ENCODE measurements at places on chromosomes 6 and 20.

GRCh38 chr6:148840256-148840655 is 93.4 kb downstream of the UST start:
- no peak for DNase-seq

GRCh38 chr6:128025478-128025877 is 124.6 kb upstream of the THEMIS start:
- DNase-seq, result no peak

DNA sequence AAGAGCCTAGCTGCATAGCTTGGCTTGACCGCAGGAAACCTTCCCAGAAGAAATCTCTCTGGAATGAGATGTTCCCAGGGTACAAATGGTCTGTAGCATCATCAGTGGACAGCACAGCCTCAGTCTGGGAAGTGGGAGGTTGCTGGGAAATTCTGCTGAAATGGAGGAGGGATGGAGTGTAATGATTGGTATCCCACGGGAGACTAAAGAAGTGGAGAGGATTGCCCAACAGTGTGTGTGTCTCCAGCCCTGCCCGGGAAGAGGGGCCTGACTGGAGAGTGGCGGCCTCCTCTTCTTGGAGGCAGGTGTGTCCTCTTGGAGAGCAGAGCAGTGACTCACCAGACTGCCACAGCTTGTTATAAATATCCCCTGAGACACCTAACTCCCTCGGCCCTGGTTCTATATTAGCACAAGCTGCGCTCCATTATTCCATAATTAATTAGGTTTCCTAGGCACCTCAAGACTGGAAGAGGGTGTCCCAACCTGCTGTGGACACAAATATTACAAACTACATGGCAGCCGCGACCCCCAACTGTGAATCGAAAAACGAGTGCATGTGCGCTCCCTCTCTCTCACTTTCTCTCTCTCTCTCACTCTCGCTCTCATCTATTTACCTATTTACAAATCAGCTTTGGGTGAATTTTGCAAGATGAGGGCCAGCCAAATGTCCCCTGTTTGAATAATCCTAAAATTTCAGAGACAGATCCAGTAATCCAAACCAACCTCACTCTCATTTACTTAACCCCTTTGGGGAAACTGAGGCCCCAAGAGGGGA is 68.8 kb downstream of the FGD2 start:
- no peak for DNase-seq

DNA sequence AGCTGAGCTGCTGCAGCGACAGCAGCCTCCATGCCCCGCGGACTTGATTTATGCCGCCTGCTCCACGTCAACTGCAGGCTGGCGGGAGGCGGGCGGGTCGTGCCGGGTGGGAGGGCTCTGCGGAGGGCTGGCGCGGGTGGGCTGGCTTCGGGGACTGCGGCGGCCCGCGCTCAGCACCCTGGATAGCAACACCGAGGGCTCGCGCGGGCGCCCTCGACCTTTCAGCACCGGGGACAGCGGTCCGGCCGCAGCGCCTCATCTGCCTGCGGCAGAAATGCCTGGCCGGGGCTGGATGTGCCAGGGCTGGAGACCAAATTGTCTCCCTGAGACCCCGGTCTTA is 792 bp downstream of the SNAP25 start:
- peak; percentile 7 for DNase-seq

DNA sequence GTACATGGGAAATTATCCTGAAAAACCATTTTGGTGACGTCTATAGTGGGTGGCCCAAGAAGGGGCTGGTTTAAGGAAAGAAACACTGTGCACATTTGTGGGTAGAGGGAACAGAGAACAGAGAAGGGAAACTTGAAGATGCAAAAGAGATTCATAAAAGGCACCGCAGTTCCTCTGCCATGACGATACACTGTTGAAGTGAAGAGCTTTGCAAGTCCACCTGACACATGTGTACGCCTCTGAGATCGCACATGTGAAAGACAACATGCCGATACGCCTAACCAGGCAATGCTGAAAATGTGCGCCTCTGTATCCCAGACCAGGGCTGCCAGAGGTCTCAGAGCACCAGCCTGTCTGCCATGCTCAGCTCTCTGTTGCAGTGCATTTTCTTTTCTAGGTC is 180.9 kb downstream of the KIF16B start:
- no peak for DNase-seq

- no peak for DNase-seq
These were observed 229.8 kb downstream of the HAO1 start for GRCh38 chr20:7710440-7710839.

GRCh38 chr6:158068893-158069799 is 87.5 kb downstream of the SYNJ2 start:
- DNase-seq, result no peak

GRCh38 chr6:161227004-161227960 is 46.6 kb downstream of the AGPAT4 start:
- DNase-seq, result no peak
